ENCODE measurements at places on chromosomes 7 and 10.

- DNase-seq = no peak
Observed at GRCh38 chr10:22959292-22959691, 31.4 kb downstream of the ARMC3 start.

DNA sequence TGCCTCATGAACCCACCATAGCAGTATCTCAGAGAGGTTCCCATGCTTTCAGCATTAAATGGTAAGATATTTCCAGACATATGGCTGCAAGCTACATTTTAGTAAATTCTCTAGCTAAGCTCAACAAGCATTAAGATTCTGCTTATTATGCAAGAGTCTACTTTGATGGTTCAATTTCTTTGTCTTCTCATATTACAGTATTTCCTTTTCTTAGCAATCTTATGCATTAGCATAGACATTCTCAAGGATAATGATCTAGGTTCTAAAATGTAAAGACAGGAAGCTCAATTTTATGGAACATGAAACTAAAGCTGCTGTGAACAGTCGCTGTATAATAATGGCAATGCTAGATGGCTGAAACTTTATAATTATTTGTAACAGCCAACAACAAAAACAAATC, 39.2 kb downstream of the MEOX2 start:
- no peak for DNase-seq

DNA sequence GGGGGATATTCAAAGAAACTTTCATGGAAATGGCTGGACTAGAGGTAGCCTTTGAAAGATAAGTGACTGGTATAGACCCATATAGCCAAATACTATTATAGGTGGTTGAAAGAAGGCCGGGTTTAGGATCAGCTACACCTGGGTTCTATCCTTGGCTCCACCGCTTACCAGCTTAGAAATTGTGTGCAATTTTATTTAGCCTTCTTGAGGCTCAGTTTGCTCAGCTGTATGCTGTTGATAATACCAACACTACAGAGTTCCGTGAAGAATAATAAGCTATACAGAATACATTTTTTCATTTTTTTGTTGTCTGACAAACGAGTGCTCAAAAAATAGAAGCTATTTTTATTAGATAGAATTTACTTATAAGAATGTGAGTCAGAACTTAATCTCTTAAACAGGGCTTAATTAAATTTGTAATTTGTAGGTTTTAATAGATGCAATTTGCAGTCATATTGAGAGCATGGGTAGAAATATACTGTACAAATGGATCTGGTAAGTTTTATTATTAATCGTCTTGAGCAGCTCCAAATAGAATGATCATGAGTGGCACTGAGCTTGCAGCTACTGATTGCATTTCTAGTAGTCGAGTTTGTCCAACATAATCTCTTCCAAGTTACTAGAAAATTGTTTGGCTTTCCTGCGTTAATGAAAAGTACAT, 164.3 kb upstream of the PHYHIPL start:
- no peak for DNase-seq

GRCh38 chr10:121088524-121088923, 237.4 kb downstream of the WDR11 start:
- DNase-seq = no peak

DNA sequence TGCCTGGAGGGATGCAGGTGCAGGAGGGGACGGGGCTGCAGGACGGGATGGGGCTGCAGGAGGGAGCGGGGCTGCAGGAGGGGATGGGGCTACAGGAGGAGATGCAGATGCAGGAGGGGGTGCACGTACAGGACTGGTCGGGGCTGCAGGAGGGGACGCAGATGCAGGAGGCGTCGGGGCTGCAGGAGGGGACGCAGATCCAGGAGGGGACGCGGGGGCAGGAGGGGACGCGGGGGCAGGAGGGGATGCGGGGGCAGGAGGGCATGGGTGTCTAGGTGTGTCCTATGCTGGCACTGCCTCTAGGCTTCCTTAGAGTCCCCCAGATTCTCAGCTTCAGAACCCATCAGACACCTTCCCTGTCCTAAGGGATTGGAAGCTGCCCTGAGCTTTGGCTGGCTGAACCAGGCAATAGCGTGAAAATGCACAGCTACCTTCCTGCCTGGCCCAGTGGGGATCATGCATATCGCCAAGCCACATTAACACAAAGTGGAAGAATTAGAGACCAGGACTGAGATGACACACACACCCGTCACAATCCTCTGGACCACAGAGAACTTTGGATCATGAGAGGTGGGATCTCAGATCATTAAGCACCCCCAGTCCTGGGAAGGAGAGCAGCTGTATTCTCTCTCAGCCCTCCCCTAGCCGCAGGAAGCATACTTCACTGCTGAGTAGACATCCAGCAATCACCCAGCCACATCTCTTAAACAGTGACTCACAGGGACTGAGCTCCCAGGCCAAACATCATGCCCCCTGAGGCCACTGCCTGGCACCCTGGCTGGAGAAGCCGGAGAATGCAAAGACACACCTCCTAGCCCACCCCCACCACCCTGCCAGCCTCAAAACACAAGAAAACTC, 67.3 kb downstream of the VWA2 start:
- no peak for DNase-seq

DNA sequence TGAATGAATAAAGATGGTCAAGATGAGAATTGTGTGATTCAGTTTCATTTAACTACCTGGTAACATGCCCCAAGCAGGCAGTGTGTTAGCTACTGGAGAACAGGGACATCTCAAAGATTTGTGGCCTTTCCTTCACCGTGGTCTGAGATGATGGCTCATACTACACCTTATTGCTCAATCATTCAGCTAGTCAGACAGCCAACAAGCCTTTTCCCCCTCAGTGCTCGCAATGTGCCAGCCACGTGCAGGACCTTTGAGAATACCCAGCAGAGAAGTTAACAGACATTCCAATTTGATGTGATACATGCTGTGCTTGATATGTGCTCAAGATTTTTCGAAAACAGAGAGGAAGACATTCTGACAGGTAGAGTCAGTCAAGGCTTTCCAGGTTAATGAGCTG, 562.8 kb downstream of the SUGCT start:
- no peak for DNase-seq

- DNase-seq = no peak
Observed at GRCh38 chr7:64890761-64891362, 12.2 kb upstream of the ZNF273 start.

DNA sequence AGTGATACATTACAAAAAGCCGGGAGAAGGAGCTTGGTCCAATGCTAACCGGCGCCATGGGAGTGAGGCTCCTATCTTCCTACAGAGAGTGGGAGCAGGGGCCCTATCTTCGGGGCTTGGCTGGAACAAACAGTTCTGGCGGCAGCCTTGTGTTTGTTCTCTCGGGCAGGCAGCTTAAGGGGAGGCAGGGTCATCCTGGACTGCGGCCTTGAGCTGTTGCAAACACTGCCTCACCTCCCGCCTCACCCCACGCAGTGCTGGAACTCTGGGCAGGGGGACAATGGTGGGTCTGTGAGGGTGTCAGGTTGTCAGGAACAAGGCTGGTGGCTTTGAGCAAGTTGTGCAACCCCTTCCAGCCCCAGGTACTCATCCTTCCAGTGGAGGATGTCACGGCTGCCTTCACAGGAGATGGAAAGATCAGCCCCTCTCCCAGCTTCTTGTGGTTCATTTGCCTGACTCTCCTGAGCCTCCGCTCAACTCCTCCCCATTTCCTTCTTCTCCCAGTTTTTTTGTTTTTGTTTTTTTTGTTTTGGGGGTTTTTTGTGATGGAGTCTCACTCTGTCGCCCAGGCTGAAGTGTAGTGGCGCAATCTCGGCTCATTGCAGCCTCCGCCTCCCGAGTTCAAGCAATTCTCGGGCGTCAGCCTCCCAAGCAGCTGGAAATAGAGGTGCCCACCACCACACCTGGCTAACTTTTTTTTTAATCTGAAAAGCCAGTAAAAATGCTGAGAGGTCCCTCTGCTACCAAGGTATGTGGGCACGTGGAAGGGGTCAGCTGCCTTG, 57.4 kb downstream of the SPOCK2 start:
- DNase-seq = no peak

DNA sequence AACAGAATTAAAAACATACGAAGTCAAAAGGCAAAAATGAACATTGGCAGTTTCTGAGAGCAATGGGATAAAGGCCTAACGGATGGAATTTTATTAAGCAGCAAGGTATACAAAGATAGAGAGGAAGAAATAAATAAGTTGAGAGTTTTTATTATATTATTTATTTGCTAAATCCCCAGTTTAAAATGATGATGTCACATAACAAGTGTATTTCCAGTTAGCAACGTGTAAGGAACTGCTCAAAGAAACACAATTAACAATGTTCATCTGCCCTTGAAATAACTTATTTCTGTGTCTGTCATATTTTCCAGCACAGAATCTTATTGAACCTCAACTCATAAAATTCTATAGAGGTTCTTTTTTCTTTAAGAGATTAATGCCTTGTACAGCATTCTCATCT, 108.6 kb upstream of the TMEM106B start:
- DNase-seq = no peak

- DNase-seq = no peak
Observed at GRCh38 chr7:3162289-3162688, 118.6 kb upstream of the CARD11 start.

DNA sequence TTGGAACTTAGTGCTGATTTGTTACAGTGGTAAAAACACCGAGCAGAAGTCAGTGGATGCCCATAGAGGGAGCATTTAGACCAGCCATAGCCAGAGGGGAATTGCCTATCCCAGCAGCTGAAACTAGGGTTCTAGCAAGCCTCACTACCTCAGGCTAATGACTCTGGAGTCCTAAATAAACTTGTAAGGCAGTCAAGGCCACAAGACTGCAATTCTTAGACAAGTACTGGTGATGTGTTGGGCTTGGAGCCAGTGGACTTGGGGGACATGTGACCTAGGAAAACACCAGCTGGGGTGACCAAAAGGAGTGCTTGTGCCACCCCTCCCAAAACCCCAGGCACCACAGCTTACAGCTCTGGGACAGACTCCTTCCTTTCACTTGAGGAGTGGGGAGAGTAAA, 209.0 kb downstream of the MAGI2 start:
- DNase-seq = no peak

GRCh38 chr7:118153551-118154177, 30.3 kb upstream of the LSM8 start:
- no peak for DNase-seq

DNA sequence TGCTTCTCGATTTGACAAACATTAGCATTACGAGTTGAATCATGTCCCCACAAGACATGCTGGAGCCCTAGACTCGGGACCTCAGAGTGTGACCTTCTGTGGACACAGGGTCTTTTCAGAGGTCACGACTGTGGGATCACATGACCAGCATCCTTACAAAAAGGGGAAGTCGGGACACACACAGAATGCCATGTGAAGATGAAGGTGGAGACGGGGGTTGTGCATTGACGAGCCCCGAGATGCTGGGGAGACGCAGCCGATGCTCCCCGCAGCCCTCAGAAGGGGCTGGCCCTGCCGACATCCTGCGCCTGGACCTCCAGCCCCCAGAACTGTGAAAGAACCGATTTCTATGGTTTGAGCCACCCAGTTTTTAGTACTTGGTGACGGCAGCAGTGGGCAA, 7.5 kb downstream of the ZFAND2A start:
- no peak for DNase-seq

- no peak for DNase-seq
Observed at GRCh38 chr10:130404476-130405055, 268.4 kb downstream of the GLRX3 start.
